ENCODE measurements at places on chromosomes 5 and 9. TPM values are rescaled to one million over a fixed set of nuclear protein-coding genes. Genes with fewer than 3 reads are reported as not detected.

The PDE4D gene
- 26.2 TPM for total RNA-seq

The STK32A gene
- 1.4 TPM for total RNA-seq

The ACTBL2 gene
- total RNA-seq = 3.3 TPM

The OTP gene
- total RNA-seq = not detected

The VLDLR gene
- total RNA-seq = 8.3 TPM

Measured in placental pericyte (primary cell).